Effector memory CD8-positive, alpha-beta T cell (primary cell): ENCODE measurements at places on chromosomes 1 and 21.

GRCh38 chr1:17825273-17826164, 70.4 kb downstream of the ACTL8 start:
- no peak for DNase-seq

- no peak for DNase-seq
These were observed 86.2 kb downstream of the CLIC6 start for GRCh38 chr21:34754690-34755647.

DNA sequence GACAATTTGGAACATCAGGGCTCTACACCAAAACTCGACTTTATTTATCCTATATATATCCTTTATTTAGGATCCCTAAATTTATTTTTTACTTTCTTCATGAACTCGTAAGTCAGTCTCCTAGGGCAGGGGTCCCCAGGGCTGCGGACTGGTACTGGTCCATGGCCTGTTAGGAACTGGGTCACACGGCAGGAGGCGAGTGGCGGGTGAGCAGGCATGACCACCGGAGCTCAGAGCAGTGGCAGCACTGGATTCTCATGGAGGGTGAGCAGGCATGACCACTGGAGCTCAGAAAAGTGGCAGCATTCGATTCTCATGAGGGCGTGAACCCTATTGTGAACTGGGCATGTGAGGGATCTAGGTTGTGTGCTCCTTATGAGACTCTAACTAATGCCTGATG, 427.0 kb downstream of the SMYD3 start:
- DNase-seq: no peak

DNA sequence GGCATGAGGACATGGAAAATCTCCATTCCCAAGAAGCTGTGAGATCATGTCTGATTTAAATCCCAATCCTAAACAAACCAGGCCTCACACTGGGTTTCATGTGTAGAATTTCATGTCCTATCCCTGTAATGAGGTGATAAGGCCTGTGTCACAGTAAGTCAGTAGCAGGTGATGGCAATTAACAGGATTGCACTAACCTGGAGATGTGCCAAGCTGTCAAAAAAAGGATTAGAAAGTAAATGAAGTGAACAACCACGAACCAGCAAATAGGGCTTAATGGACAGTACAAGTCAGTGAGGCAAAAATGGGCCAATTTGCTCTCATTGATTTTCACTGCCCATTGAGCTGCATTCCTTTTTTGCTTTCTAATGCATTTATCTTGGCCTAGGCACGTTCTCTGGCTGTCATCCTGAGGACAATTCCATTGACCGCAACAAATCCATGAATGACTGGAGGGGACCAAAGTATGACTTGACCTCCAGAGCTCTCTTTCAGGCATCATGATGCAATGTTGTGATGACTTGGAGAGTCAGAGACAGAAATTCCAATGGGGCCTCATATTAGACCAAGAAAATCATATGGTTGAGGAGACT, 673.6 kb upstream of the ADGRL2 start:
- DNase-seq: no peak

DNA sequence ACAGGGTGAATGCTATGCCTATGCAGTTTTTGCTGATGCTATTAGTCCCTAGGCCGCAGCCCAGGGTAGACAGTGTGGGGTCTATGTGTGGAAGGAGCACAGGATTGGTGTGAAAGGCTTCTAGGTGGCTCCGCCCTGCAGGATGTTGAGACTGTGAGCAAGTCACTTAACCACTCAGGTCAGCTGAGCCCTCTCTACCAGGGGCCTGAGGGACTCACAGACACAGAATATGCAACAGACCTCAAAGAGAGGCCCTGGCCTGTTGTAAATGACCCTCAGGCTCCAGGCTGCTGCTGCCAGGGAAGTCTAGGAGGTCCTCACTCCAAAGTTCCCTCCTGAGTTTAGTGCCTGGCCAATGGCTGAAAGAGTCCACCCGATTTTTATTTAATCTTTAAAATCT, 11.0 kb downstream of the NHLH2 start:
- no peak for DNase-seq

GRCh38 chr1:201139756-201140155, 12.8 kb upstream of the ASCL5 start:
- DNase-seq: no peak

GRCh38 chr1:109197158-109198042, 16.3 kb upstream of the SARS1 start:
- no peak for DNase-seq

DNA sequence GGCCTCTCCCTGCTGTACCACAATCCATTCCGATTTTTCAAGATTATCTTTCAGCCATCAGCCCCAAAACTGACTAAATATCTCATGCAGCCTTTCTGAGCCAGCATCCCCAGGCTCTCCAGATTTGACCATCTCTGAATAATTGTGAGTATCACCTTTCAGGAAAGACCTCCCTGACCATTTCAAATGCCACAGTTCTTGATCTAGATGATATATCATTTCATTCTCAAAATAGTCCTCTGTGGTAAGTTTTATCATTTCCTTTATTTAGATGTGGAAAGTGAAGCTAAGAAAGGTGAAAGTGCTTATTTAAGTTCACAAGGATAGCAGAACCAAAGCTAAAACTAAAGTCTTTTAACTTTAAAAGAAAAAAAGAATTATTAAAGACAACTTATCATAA, 244.0 kb downstream of the PLPP3 start:
- no peak for DNase-seq

GRCh38 chr1:223877804-223878203, 32.1 kb upstream of the TP53BP2 start:
- no peak for DNase-seq

- no peak for DNase-seq
These were observed 168.7 kb downstream of the RUNX1 start for GRCh38 chr21:34880401-34880800.

GRCh38 chr1:157539568-157539967, 12.7 kb downstream of the FCRL5 start:
- no peak for DNase-seq

GRCh38 chr1:167716000-167716271, 5.8 kb upstream of the MPZL1 start:
- DNase-seq: no peak

DNA sequence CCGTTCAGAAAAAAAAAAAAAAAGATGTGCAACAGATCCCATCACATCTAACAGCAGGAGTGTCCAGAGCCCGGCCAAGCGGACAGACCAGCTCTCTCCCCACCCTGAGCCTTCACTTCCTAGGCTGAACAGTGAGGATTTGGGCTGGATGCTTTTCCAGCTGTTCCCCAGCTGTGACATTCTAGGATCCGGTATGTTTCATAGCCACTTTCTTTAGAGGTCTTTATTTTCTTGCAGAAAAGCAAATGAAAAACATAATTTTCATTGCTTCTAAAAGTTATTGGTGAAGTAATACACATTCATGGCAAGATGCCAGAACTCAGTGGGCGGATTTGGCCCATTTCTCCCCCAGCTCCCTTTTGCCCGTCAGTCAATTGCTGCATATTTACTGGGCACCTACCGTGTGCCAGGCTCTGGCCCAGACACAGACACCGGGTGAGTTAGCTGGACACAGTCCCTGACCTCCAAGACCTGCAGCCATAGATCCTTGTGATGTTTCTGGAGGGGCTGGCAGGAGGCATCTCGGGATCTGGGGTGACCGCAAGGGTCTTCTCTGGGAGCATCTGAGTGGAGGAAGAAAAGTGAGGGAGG, 213.7 kb upstream of the VAMP3 start:
- no peak for DNase-seq

DNA sequence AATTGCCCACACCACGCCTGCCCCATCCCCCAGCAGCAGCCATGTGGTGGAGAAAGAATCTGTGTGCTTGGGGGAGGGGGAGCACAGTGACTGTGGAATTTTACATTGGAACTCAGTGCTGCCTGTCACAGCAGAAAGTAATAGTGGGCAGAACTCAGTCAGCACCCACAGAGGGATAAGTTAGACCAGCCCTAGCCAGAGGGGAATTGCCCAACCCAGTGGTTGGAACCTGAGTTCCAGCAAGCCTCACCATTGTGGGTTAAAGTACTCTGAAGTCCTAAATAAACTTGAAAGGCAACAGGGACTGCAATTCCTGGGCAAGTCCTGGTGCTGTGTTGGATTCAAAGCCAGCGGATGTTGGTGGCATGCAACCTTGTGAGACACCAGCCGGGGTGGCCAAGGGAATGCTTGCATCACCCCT, 88.8 kb downstream of the MRPL39 start:
- no peak for DNase-seq

GRCh38 chr1:175178056-175178455, 14.5 kb downstream of the KIAA0040 start:
- DNase-seq: no peak

GRCh38 chr1:75671708-75672107, 52.8 kb upstream of the ACADM start:
- DNase-seq: no peak
